Activated CD4-positive, alpha-beta T cell treated with anti-CD3 and anti-CD28 coated beads, Interleukin-2, amount 50 U/mL, for 48 hours (primary cell): ENCODE measurements at places on chromosomes 6 and 20.

DNA sequence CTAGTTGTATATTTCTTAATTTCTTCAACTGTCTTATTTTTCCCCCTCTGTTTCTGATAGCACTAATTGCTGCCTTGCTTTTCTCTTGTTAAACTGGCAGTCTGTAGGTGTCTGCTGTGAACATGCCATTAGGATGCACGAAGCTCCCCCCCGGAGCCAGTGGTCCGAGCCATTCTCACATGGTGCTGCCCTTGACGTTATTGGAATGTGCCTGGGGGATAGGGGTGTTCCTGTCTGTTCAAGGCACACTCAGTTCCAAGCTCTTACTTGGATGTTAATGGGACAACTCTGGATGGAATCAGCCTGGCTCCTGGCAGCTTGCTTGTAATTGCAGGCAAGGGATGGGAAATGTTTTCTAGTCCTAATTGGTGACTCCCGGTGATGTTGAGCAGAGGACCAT lies 68.4 kb downstream of the RREB1 start:
- DNase-seq: no peak

DNA sequence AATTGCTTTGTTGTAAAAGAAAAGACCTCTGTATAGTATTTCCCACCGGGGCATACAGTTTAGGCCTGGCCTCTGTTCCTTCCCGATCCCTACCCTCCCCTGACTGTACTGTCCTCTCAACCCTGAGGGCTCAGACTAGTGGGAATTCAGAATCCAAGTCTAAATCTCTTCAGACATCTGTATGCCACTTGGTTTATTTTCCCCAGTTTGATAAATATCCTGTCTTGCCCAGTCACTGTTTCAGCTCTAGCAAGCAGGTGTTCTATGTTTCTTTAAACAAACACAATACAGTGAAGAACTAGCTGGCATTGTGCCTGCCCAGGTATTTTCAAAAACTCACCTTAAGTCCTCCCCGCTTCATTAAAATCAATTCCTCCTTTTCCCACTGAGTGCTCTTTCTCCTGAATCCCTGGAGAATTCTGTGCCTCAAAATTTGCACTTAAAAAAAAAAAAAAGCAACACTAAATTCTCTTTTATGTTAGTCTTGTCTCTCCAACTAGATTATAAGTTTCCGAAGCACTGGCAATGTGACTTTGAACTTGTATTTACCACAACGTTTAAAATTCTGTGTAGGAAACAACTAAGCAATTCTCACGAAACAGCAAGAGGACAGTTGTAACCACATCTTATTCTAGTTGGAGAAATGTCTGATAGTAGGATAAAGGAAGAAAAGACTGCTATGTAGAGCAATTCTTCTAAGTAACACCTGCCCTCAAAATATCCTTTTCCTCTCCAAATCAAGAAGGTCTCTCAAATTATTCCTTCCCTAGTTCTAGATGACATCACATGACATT lies 112.0 kb upstream of the CARMIL1 start:
- no peak for DNase-seq

DNA sequence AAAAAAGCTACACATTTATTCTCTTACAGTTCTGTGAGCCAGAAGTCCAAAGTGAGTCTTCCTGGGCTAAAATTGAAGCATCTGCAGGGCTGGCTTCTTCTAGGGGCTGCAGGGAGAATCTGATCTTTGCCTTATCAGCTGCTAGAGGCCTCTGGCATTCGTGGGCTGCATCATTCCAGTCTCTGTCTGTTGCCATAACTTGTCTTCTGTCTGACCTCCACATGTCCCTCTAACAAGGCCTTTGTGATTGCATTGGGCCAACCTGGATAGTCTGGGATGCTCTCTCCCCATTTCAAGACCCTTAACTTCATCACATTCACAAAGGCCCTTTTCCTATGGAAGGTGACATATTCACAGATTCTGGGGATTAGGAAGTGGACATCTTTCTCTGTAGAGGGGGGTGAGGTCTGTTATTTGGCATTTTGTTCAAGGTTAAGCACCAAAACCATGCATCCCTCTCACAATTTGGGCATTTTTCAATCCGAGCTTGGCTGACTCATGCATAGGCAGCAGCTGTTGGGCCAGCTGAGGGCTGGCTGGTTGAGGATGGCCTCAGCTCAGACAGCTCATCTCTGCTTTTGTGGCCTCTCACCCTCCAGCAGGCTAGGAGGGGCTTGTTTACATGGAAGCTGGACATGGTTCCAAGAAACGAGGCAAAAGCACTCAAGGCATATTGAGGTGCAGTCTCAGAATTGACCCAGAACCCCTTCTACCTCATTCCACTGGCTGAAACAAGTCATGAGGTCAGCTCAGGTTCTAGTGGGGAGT lies 116.1 kb upstream of the NXT1 start:
- DNase-seq: no peak

GRCh38 chr6:23280437-23280836 lies 711.1 kb downstream of the HDGFL1 start:
- no peak for DNase-seq

DNA sequence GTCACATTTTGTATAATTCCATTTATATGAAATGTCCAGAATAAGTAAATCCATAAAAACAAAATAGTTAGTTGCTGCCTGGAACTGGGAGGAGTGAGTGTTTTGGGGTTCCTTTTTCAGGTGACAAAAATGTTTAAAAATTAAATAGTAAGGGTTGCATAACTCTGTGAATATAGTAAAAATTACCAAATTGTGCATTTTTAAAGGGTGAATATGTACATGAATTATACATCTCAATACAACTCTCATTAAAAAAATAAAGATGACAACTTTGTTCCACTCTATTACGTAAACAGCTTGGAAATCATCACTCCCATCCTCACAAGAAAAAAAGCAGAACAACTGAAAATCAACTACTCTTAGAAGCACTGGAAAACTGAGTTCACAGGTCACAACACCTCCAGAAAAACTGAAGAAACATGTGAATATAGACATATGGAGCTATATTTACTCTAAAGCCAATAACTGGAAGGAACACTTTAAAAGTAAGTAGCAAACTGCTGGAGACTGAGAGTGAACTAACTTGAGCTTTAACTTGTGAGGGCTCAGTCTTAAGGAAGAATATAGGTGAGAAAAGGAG lies 40.0 kb downstream of the RANBP9 start:
- DNase-seq: no peak

DNA sequence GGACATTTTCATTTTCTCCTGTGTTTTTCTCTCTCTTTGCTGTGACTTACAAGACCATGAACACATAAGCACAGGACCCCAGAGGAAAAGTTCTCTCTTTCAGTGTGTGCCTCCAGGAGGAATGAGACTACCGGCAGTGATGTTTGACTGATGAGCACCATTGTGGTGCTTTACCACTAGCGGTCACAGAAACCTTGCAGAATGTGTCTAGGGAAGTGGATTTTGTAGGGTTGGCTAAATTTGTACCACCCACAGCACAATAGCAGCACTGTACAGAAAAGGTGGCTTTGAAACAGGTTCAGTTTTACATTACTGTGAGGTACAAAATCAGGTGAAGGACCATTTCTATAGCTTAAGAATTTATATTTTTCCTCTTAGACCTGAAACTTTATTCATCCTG lies 301.9 kb upstream of the SUPT3H start:
- no peak for DNase-seq
